Left hindlimb (tissue), 1 donor: ENCODE measurements at places on chromosomes 2 and 18.

- no peak for DNase-seq
Measured at GRCh38 chr2:4980995-4981394, 711.2 kb upstream of the SOX11 start.

GRCh38 chr2:210480764-210481163 is 4.2 kb upstream of the LANCL1 start:
- DNase-seq: no peak

- DNase-seq: no peak
Measured at GRCh38 chr18:37481491-37481890, 84.1 kb downstream of the CELF4 start.

- DNase-seq: no peak
Measured at GRCh38 chr2:203596183-203596582, 61.1 kb upstream of the RAPH1 start.

DNA sequence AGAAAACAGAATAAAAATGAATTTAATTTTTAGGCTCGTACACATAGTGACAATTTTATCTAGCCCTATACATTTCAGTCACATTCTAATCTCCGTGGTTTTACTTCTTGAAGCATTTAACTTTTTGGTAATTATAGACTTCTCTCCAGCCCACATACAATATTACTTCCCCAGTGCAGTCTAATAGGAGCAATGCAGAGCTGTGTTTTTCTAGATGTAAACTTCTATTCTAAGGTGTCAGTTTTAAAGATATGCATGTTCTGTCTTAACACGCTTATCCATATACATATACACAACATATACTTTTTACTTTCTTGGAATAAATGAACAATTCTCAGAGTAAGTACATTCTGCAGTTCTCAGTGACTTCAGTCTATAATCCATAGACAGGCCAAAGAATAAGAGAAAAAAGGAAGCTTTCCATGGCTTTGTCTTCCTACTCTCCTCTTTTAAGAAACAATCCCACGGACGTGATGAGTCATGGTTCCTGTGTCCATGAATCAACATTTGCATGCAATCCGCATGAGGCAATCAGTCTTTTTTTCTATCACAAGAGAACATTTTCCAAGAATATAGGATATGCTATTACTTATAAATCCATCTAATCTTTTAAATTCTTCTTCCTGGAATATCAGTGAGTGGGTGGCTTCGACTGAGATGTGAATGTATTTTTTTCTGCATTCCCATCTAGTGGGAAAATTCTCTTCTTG is 42.8 kb downstream of the CCDC102B start:
- no peak for DNase-seq

- DNase-seq: no peak
Measured at GRCh38 chr18:57427429-57428201, 7.6 kb upstream of the ONECUT2 start.

- DNase-seq: no peak
Measured at GRCh38 chr2:227509824-227510619, 38.1 kb downstream of the AGFG1 start.

DNA sequence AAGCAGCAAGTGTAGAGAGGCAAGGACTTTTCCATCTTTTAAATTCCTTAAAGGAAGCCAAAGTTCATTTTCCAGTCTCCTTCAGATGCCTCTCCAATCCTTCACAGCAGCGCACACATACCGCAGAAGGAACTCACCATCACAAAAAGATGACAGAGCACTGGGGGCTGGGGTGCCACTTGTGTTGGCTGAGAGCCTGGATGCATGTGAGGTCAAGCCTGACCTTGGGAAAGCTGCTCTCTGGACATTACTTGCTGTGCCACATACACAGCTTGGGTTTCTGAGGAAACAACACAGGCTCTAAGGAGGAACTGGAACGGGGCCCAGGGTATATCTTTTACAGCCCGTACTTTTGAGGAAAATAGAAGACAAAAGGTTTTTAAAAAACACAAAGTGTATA is 364.3 kb upstream of the MEX3C start:
- peak; percentile 40 for DNase-seq

DNA sequence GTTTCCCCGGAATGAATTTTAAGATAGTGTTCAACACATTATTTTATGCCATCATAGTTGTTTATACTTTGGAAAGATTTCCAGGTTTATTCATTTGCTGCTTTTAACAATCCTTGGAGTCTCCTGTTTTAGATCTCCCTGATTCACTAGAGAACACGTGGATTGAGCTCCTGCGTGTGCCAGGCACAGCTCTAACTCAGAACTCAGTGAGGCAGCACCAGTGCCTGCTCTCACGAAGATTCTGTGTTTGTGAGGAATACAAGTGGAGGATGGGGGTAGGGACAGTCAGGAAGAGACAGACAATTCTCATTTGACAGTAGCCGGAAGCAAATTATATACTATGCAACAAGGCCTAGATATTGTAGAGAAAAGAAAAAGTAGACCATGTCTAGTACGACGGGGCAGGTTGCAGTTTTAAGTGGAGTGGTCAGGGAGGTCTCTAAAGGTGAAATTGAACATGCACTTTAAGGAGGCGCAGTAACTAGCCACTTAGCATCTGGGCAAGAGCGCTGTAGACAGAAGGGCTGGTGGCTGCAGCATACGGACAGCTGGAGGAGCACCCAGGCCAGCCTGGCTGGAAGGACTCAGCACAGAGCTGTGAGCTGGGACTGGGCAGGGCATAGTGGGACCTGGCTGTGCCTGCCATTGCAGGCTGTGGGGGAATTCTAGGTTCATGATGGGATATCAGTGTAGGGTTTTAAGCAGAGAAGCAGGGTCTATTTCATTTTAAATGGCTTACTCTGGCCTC is 24.3 kb downstream of the RNF144A start:
- DNase-seq: no peak
